Nasal cavity respiratory epithelium epithelial cell of viscerocranial mucosa (primary cell): ENCODE measurements at places on chromosomes 2 and 18. TPM values are rescaled to one million over a fixed set of nuclear protein-coding genes. Genes with fewer than 3 reads are reported as not detected.

UGT1A6 gene
- total RNA-seq: 5.5 and 82.7 TPM in 2 replicates

ACSL3 gene
- 249 and 268 TPM in 2 replicates for total RNA-seq

STARD6 gene
- total RNA-seq: 0.34 TPM in 1 of 2 replicates, not detected in the other

VWA3B gene
- total RNA-seq: 0.07 and 0.34 TPM in 2 replicates

ZNF236 gene
- 6.2 and 12.8 TPM in 2 replicates for total RNA-seq

ACMSD gene
- not detected in 2 replicates for total RNA-seq

VRK2 gene
- total RNA-seq: 49.1 and 106 TPM in 2 replicates

RSAD2 gene
- total RNA-seq: 1.1 and 4.4 TPM in 2 replicates

ESPNL gene
- under 0.01 and 0.14 TPM in 2 replicates for total RNA-seq

EFHD1 gene
- total RNA-seq: 0.07 TPM in 1 of 2 replicates, not detected in the other

MYOM1 gene
- total RNA-seq: 0.68 and 0.85 TPM in 2 replicates

ST8SIA3 gene
- total RNA-seq: not detected in 2 replicates

USP34 gene
- total RNA-seq: 106 and 126 TPM in 2 replicates

GCG gene
- not detected in 2 replicates for total RNA-seq

POLR1B gene
- 53.3 and 70.1 TPM in 2 replicates for total RNA-seq

KYNU gene
- total RNA-seq: 11.6 and 61.0 TPM in 2 replicates

EPAS1 gene
- total RNA-seq: 102 and 223 TPM in 2 replicates

PKDCC gene
- total RNA-seq: 0.28 and 0.34 TPM in 2 replicates

NEU2 gene
- not detected in 2 replicates for total RNA-seq

SOWAHC gene
- 81.3 and 97.8 TPM in 2 replicates for total RNA-seq

TEX44 gene
- not detected in 2 replicates for total RNA-seq

RFTN2 gene
- 0.14 TPM in 1 of 2 replicates, not detected in the other for total RNA-seq

ARPC2 gene
- 526 and 586 TPM in 2 replicates for total RNA-seq
